CD4-positive, alpha-beta T cell treated with Interleukin-1 beta for 1 hour (primary cell): ENCODE measurements at places on chromosomes 3 and 15.

GRCh38 chr15:50979041-50979440, 70.6 kb downstream of the AP4E1 start:
- DNase-seq: no peak

GRCh38 chr15:91572110-91572509, 281.4 kb upstream of the SLCO3A1 start:
- no peak for DNase-seq

DNA sequence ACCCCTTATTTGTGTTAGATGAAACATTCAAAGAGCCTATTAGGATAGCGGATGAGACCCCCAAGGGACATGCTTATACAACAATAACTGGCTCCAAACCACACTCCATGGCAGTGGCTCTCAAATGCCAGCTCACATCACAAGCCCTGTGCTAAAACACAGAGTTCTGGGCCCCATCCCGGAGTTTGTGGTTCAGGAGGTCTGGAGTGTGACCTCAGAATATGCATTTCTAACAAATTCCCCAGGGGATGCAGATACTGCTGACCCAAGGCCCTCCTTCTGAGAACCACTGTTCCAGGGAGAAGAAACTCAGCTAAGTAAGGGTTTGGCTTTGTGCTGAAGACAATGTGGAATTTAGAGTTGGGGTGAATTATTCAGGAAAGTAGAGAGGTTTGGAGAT, 3.6 kb downstream of the CCRL2 start:
- no peak for DNase-seq

DNA sequence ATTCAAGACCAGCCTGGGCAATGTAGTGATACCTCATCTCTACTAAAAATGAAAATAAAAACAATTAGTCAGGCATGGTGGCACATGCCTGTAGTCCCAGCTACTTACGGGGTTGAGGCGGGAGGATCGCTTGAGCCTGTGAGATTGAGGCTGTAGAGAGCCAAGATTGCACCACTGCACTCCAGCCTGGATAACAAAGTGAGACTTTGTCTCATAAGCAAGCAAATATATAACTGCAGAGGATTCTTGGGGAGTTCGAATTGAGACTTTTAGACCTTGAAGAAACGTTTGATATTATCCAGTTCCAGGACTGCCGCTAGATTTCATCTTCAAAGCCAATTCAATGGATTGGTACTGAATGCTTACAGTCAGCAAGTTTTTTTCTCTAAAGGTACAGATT, 11.9 kb upstream of the RARB start:
- no peak for DNase-seq

DNA sequence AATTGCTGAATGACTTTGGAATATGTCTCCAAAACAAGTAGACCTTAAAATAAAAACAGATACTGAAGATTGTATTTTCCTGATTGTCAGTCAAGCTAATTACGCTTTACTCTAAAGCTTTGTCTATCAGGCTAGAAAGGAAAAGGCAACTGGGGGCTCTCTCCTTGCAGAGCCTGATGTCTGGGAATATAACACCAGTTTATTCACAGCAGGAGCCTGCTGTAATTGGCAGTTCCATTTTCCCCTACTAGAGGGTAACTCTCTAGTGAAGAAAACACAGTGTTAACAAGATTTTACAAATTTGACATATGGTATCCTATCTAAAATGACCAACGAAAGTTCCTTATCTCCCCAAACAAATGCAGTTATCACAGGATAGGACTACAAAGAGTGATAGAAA, 158.8 kb downstream of the PDZRN3 start:
- DNase-seq: no peak
